Activated T-helper 2 cell treated with anti-CD3 and anti-CD28 coated beads, Interferon-gamma antibody, Interleukin-2, Interleukin-4, amounts not matched to agents 10 μg/mL and 5 μg/mL and 100 μg/mL, durations not matched to agents 14 hours and 24 hours and 36 hours (primary cell): ENCODE measurements at places on chromosomes 13 and 19. TPM values are rescaled to one million over a fixed set of nuclear protein-coding genes. Genes with fewer than 3 reads are reported as not detected.

DNA sequence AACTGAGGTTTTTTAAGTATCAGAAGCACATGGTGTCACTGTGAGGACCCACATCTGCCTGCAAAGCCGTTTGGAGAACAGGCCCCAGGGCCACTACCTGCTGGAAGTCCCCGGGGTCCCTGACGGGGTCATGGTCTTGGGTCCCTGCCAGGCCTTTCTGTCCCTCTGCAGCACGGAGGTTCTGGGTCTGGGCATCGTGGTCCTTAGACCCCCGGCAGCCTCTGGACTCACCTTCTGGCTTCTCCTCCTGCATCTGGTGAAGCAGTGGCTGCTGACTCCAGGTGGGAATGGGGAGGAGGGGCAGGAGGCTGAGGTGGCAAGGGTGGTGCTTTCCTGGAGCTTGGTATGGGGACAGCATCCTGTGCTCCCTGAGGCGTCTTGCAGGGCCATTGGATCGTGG, 198.6 kb downstream of the TEX29 start:
- DNase-seq, result no peak

The TEX26 gene
- total RNA-seq, result not detected in 2 replicates

The RNF17 gene
- not detected in 2 replicates for total RNA-seq

DNA sequence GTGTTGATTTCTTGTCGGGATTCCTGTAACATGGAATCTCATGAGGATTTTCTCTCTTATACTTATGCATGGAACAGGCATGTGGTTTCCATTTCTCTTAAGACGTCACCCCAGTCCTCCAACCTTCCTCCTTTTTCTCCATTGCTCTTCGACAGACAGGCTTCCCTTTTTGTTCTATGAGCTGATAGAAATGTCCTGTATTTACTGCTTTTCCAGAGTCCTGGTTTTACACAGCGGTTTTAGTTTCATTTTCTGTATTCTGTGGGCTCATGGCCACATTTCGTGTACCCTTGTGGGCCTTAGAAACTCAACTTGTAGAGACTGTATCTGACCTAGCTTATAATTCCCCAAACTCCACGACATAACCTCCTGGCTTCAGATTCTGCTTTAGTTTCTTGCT, 113.1 kb downstream of the PAN3 start:
- no peak for DNase-seq

The PTOV1 gene
- 127 and 134 TPM in 2 replicates for total RNA-seq

The NDUFB7 gene
- total RNA-seq, result 129 and 136 TPM in 2 replicates

GRCh38 chr19:7083076-7083956, 13.8 kb downstream of the ZNF557 start:
- no peak for DNase-seq

DNA sequence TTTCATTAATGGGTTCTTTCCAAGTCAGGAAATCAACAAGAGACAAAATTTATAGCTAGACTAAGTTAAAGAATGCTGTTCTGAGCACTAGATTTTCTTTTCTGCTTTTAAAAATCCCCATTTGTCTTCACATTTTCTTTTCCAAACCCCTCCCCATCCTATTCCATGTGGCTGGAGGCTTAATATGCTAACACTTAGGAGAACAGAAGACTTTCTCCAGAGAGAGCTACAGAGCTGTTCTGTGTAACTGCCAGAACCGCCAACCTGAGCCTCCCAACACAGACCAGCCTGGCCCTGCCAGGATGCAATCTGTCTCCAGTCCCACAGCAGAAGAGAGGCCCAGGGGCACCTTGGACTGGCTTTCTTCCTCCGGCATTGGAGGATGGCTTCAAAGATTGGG, 264.1 kb downstream of the NDFIP2 start:
- DNase-seq, result no peak

GRCh38 chr13:65857942-65858565, 1372.1 kb downstream of the PCDH9 start:
- DNase-seq, result no peak

- no peak for DNase-seq
These were observed 33.1 kb downstream of the MYO16 start for GRCh38 chr13:108662528-108662927.

DNA sequence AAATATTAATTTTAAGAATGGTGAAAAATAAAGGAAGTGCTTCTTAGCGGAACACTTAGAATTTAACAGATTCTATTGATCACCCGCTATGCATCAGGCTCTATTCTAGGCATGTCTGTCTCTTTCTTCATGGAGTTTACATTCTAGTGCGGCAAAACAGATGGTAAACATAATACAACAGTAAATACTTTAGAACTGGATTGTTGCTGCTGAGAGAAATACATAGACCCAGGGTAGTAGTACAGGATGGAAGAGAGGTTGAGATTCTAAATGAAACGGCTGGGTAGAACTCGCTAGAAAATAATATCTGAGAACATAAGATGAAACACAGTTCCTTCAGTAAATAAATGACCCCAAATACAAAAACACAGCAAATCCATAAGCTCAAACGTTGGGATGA, 498.7 kb downstream of the MYO16 start:
- no peak for DNase-seq

DNA sequence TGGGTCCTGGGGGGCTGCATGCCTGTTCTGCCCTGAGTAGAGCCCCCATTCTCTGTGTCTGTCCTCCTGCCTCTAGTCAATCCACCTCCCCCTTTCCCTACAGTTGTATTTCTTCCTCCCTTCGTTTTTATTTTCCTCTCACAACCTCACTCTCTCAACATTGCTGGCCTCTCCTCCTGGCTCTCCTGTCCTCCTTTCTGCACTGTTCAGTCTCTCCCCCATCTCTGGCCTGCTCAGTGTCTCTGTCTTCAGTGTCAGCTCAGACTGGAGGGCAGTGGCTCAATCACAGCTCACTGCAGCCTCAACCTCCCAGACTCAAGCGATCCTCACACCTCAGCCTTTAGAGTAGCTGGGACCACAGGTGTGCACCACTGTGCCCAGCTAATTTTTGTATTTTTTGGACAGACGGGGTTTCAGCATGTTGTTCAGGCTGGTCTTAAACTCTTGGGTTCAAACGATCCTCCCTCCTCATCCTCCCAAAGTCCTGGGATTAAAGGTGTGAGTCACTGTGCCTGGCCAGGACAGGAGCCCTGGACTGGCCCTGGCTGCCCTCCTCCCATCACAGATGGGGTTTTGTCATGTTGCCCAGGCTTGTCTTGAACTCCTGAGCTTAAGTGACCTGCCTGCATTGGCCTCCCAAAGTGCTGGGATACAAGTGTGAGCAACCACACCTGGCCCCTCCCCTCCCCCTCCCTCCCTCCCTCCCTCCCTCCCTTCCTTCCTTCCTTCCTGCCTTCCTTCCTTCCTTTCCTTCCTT, 32.0 kb upstream of the IGFL1 start:
- DNase-seq, result no peak

DNA sequence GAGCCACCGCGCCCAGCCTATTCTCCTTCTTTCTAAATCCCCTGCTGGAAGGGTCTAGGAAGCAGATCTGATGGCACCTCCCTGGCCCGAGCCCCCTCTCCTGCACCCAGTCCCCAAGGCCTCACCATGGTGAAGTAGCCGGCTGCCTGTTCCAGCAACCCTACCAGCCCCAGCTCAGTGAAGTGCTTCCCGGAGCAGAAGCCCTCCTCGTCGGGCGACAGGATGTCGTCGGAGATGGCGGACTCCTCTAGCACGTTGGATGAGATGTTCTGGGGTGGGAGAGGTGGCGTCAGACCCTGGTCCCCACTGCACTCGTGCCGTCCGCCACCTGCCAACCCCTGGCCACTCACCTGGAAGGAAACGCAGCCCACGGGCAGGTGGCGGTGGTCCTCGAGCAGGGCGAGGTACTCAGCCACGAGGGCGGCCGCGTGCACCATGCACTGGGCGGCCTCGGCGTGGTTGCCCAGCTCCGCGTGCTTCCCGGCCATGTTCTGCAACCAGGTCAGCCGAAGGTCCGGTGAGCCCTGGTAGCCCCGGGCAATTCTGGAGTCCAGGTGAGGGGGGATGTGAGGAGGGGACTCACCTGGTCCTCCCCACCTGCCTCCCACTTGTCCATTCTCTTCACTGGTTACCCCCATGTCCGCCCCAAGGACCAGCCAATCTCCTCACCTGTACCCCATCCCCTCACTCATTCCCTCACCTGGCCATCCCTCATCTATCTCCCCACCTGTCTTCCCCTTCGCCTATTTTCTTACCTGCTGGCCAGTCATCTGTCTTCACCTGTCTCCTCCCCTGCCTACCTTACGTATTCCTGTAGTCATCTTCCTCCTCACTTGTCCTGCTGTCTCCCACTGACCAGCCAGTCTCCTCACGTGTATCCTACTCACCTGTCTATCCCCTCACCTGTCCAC, 11.5 kb upstream of the KANK2 start:
- DNase-seq, result no peak

DNA sequence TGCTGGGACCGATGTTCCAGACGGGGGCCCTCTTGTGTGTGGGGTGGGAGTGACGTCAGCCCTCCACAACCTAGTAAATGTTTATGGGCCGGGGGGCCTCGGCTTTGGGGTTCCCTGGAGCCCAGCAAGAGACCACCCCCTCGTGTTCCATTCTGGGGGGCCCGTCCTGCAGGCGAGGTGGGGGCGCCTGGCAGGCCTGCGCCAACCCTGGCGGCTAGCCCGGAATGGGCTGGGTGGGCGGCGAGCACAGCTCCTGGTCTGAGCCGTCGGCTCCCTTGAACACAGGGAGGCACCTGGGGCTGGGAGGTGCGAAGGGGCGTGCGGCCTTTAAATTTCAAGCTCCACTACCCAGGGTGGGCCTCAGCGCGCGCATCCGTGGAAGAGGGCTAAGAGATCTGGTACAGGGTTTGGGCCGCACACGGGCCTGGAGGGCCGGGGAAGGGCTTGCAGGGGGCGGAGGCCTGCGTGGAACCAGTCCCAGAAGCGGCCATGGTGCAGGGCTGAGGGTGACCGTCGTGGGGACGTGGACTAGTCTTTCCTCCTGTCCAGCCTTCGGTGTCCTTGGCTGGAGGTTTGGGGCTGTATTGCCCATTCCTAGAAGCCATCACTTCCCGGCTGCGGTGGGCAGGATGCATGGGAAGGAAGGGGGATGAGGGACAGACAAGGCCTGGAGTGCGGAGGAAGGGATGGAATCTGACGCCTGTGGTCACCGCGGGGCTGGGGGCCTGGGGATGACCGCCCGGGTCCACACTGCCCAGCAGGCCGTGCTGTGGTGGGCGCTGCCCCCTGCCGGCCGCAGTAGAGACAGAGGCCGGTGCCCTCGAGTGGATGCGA, 11.4 kb downstream of the NDUFA11 start:
- no peak for DNase-seq

DNA sequence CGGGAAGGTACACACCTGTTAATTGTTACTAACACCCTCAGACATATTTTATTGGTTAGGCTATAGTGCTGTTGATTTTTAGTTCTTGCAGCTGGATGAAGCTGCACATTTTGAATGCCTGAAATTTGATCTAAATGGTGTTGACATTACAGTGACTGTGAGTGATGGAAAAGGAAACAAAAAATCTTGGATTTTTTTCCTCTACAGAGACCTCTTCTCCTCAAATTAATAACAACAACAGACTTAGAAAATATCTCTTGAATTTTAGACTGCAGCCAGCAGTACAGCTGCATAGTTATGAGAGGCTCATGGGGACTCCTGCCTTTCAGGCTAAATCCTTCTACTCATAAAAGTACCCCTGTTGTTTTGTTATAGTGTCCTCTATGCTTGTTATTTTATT, 500.5 kb upstream of the SPRY2 start:
- no peak for DNase-seq
